ENCODE measurements at places on chromosomes 5 and 9. TPM values are rescaled to one million over a fixed set of nuclear protein-coding genes. Genes with fewer than 3 reads are reported as not detected.

CCNJL gene
- polyA plus RNA-seq = 2.5 TPM

- no peak for DNase-seq
Observed at GRCh38 chr9:124450241-124450924, at the start of gene ADGRD2. Gene ADGRD2 (plus strand): TSS chr9:124450451. CDS start chr9:124451667, 1,216 bp downstream.

SPARC gene
- 441 TPM for polyA plus RNA-seq

DNA sequence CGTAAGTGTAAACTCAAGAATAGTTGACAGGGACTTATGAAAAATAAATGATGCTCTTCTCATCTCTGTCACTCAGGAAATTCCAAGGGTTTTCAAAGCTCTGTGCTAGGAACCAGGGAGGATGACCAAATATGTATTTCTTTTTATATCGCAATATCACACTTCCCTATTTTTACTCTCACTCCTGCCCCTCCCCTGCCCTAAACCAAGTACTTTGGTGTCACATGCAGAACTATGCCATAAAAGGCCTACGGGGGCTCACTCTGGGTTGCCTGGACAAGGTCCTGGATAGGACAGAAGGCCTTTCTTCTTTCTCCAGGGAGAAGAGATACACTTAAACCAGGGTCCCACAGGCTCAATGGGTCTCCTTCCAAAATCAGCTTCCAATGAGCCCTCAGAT lies 8.3 kb upstream of the RETREG1 start:
- no peak for DNase-seq

- DNase-seq = no peak
Observed at GRCh38 chr5:73911761-73912393, 285.9 kb downstream of the ARHGEF28 start.

DNA sequence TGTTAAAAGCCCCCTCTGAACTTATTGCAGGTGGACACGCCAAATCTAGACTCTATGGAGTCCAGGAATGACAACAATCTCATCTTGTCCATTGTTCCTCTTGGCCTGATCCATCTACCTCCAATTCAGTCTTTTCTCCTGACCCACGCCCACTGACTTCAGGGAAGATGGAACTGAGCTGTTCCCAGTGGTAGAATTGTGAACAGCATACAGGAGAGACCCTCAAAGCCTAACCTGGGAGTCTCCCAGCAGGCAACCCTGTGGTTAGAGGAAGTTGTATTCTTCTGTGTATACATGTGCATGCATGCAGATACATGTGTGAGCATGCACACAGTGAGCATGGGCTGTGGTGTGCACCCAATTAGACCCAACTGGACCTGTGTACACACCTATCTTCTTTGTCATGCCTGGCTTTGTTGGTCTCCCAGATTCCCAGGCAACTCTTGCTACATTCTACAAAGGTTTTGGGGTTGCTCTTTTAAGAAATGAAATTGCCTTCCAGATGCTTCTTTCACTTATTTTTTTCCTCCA lies 286.0 kb downstream of the ZSWIM6 start:
- peak; percentile 31 for DNase-seq

DNA sequence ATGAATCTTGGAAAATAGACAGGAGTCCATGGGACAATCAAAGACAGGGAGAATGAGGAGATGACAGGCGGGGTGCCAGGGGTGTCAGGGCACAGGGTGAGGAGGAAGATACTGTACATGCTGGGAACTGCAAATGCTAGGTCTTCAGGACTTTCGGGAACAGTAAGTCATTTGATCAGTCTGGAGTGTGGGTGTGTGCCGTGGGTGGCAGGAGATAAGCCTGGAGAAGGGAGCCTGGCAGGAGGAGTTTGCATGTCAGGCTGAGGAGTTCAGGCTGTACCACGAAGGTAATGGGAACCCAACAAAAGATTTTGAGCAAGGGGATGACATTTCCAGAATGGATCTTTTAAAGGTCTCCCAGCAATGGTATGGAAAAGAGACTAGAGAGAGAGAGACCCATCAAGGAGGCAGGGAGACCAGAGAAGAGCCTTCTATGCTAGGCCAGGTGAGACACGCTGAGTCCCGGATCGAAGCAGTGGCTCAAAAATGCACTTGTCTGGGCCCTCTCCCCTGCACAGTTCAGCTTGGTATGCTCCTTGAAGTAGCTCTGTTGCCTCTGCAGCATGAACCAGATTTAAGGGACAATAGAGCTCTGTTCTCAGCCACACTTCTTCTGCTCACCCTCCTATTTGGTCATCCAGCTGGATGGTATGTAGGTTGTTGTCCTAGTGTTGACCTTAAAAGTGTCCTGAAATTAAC lies 77.0 kb upstream of the FER start:
- DNase-seq = no peak

AMACR gene
- polyA plus RNA-seq = 9.2 TPM

C5orf63 gene
- polyA plus RNA-seq = 3.7 TPM

GRCh38 chr5:160452036-160452435 lies 30.4 kb downstream of the PTTG1 start:
- DNase-seq = no peak

GRCh38 chr9:128632066-128632465 lies 24.6 kb downstream of the DYNC2I2 start:
- no peak for DNase-seq

DNA sequence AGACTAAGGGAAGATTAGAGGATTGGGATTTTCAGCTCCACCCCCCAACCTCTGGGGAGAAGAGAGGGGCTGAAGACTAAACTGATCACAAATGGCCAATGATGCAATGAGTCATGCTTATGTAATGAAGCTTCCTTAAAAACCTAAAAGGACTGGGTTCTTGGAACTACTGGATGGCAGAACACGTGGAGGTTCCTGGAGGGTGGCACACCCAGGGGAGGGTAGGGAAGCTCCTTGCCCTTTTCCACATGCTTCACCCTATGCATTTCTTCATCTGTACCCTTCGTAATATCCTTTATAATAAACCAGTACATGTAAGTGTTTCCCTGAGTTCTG lies 48.6 kb downstream of the ARHGEF28 start:
- no peak for DNase-seq

PPP3R2 gene
- polyA plus RNA-seq = not detected

DNA sequence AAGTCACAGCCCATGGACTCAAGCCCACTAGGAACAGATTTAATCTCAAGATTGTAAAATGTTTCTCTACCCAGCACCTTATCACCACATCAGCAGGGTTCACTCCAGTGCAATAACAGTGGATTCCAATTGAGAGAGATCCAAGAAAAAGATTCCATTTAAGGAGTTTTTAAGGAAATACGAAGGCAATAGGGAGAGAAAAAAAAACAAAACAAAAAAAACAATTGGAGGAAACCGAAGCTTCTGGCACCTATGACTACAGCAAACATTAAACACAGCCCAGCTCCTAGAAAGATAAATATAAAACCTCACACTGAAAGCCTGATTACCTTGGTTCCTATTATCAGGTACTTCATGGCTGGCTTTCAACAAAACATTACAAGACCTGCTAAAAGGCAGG lies 192.7 kb downstream of the DAB2IP start:
- no peak for DNase-seq

- no peak for DNase-seq
Observed at GRCh38 chr9:126620478-126620877, 6.8 kb downstream of the LMX1B start.

DNA sequence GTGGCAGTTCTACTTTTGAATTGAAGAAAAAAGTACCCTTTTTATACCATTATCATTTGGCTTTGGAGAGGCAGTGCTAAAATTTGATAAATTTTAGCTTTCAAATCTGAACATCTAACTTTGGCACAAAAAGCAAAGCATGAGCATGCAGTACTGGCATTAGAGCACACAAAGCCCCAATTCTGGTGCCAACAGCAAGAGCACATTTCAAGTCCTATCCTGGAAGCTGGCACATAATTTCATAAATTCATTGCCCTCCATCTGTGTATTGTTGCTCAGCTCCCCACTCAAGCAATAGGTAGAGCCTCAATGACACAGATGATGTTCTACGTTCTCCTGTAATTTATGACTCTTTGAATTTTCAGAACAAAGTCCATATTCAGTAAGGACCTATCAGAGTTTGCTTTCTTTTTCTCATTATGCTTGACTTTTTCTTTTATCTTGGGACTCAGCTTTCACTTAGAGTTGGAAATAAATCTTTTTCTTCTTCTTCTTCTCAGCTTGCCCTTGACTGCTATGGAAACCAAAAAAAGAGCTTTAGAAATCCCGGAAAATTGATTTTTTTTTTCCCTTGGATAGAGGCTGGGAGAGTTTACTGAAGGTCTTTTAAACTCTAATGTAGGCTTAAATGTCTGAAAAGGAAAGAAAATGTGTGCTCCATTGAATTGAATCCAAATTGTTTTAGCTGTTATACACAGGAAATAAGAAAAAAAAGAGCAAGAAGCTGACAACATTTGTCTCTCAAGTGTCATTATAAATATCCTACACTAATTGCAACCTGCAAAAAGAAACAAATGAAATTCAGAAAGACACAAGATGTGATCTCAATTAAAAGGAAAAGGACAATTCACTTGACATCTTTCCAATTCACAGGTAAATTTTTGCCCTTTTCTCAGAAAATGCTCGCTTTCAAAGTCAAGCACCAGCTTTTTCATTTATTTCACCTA lies 380.8 kb upstream of the CDH18 start:
- DNase-seq = no peak

- no peak for DNase-seq
Observed at GRCh38 chr5:89983216-89983615, 426.3 kb downstream of the CETN3 start.

- DNase-seq = no peak
Observed at GRCh38 chr5:151483647-151484046, 36.2 kb downstream of the SLC36A1 start.

APBA1 gene
- 0.85 TPM for polyA plus RNA-seq

IL3 gene
- not detected for polyA plus RNA-seq
